Fibroblast of pulmonary artery (primary cell): ENCODE measurements at places on chromosomes 2 and 18.
A peak's percentile ranks its signal among the peaks of the same experiment; 100 is the strongest.

DNA sequence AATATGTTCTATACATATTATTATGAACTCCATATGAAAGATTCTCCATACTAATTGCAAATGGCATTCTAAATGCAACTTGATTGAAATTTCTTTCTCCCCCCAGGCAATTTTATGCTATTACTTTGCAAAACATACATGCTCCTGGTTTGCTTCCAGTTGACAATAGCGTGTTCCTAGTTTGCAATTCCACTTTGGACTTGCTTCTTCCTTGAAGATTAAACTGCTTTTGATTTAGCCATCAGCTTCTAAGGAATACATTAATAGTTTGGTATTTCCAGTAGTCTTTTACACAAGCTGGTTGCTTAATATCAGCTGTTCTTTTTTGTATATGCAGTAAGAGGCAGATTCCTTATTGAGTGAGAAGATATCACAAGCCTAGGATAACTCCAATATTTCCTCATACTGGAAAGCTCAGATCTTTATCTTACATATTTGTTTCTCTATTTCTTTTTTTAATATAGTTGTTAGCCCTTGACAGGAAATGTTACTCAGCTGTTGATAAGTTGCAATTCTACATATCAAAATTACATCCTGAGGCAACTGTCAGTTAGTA is 1941.7 kb upstream of the LRRTM1 start:
- DNase-seq, result peak; percentile 8

DNA sequence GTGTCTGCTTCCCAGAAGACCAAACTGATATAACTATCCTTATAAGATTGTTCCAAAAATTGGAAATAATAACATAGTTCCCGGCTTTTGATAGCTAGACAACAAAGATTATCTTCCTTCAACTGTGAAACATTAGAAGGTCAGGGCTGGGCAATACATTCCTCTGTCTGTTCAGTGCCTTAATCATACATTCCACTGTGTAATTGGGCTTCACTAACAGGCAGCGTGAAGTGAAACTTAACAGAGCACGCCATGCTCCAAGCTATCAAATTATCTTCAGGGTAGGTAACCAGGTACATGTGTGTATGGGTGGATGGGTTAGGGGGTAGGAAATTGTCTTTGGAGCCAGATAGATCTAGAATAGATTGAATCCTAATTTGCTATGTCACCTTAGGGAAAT is 23.5 kb upstream of the ARL5A start:
- no peak for DNase-seq

- DNase-seq, result no peak
These were observed 273.3 kb upstream of the ERBB4 start for GRCh38 chr2:212811921-212812320.

- peak; percentile 53 for DNase-seq
These were observed 723.2 kb downstream of the DPP10 start for GRCh38 chr2:115165529-115166109.

- DNase-seq, result no peak
These were observed 40.4 kb upstream of the ATIC start for GRCh38 chr2:215271446-215271845.

GRCh38 chr2:38551171-38551570 is 51.6 kb downstream of the HNRNPLL start:
- DNase-seq, result no peak

DNA sequence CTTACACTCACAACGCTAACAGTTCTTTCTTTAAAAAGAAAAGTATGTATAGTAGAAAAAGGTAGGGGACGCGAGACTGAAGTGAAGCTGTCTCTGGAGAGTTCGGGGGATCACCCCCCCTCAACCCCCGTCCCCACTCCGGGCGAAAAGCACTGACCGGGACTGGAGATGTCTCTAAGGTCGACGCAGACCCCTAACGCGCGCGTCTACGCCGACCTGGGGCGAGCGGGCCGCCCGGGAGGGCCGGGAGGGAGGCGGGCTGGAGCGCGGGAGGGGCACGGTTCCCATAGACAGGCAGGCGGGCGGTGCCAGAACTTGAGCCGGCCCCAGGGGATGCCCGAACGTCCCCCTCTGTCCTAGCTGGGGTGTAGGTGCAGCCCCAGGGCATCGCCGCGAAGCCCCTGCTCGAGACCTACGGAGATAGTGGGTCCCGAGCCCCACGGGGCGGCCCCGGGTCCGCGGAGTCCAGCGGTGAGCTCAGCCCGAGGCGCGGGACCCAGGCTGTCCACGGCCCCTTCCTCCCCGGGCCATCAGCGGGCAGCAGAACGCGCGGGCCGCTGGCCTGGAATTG is 82.2 kb downstream of the CHRNA1 start:
- DNase-seq, result peak; percentile 27

DNA sequence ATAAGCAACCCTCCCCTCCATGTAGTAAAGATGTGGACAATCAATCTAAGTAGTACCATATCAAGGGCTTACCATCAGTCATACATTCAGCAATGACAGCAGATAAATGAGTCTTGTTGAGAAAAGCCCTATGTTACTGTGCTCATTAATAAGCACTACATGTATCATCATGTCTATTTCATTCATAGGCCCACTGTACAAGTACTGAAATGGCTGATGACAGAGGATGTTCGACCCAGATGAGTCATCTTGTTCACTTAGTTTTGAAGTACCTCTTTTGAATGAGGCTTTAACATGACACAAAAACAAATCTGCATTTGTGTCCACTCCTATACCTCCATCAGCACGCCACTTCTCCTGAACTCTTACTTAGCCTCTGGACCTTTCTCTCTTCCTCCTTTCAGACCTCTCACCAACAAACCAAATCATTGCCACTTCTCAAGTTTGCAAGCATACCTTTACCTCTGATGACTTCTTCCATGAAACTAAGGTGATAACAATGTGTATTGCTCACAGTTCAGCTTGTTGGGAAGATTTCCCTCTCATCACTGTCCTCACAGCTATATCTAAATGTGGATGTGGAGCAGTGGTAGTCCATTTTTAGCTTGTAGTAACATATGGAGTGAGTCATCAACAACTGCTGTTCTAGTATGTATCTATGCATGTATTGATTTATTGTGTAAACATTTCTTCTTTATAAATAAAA is 921.0 kb upstream of the SLC39A10 start:
- DNase-seq, result no peak

GRCh38 chr18:78939734-78940494 is 39.7 kb upstream of the SALL3 start:
- DNase-seq, result no peak

- peak; percentile 13 for DNase-seq
These were observed 16.3 kb upstream of the MFF start for GRCh38 chr2:227308784-227309183.

DNA sequence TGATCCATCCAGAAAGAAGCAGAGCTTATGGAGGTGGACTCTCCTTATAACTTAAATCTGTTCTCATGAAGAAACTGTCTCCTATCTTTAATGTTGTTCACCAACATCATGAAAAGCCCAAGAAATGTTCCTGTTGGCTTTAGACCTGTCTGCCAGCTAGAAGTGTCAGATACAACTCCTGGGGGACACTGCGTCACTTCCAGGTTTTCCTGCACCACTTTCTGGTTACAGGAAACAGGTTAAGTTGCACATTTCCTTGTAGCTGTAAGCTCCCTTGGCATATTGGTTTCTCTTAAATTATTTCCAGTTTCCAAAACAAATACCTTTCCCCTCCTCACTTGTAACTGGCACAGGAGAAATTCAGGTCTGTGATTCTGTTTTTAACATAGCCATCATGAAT is 2.9 kb downstream of the CEP68 start:
- no peak for DNase-seq

DNA sequence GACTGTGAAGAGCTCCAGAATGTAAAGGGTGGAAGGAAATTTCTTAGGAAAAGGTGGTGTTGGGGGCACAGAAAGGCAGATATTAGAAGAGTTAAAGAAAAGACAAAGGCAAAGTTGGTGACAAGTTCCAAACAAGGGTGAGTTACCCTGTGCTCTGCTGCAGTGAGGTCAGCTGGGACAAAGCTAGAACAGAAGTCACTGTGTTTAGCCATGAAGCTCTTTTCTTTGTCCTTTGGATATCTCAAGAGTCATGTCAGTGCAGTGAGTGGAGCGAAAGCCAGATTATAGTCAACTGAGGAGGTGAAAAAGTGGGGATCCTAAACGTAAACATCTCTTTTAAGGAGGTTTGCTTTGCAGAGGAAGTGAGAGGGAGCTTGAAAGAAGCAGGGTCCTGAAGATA is 187.8 kb upstream of the ALPP start:
- DNase-seq, result no peak

- no peak for DNase-seq
These were observed 176.3 kb downstream of the ANKRD30B start for GRCh38 chr18:14924226-14924625.

GRCh38 chr2:143844986-143845385 is 674.9 kb downstream of the ZEB2 start:
- no peak for DNase-seq

DNA sequence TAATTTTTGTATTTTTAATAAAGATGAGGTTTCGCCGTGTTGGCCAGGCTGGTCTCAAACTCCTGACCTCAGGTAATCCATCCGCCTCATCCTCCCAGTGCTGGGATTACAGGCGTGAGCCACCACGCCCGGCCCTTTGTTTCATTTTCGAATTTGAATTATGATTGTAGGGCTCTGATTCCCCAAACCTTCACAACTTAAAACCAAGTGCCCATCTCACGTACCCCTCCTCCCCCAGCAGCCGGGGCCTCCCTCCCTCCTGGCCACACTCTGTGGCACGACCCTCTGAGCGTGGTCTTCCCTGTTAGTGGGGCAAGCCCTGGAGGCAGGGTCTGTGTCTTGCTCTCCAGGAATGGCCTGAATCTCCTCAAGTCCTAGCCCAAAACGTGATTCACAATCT is 166.5 kb downstream of the ASB1 start:
- no peak for DNase-seq

- DNase-seq, result no peak
These were observed 890.6 kb upstream of the LRRTM1 start for GRCh38 chr2:81195017-81195773.

GRCh38 chr18:41768467-41768866 is 186.6 kb upstream of the PIK3C3 start:
- DNase-seq, result no peak

- DNase-seq, result no peak
These were observed 52.6 kb downstream of the SLC4A5 start for GRCh38 chr2:74290466-74291217.

- no peak for DNase-seq
These were observed 49.5 kb downstream of the CAPN13 start for GRCh38 chr2:30757749-30758148.

DNA sequence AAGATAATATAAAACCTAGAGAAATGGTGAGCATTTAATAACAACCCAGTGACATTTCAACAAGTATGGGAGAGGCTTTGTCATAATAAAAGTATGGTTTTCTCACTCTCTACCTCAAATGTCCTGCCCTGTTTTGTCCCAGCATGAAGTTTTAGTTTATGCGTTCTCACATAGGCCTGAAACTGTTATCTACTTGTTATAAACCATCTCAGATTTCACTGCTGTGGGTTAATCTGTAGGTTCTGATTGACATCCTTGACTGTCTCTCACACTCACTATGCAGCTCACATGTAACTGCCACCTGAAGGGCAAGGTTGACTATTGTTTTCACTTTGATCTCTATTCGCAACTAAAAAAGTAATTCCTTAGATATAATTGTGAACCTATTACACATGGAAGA is 44.9 kb downstream of the ZEB2 start:
- no peak for DNase-seq

- DNase-seq, result no peak
These were observed 32.5 kb upstream of the IL1RL1 start for GRCh38 chr2:102278720-102279390.
